ENCODE measurements at places on chromosomes 7 and 10. TPM values are rescaled to one million over a fixed set of nuclear protein-coding genes. Genes with fewer than 3 reads are reported as not detected.

GRCh38 chr10:71396084-71396710, 523 bp upstream of the CDH23 start:
- peaks cover 8% of the 10 kb centered on the region for H3K27me3 ChIP-seq
- peaks cover 42% of the 10 kb centered on the region for H3K4me1 ChIP-seq
- H3K36me3 ChIP-seq: no peaks in the 10 kb centered on the region
- DNase-seq: peak; percentile 49
- peak overlapping the region; percentile 60 for H3K4me3 ChIP-seq
- no peak overlapping the region for H3K27ac ChIP-seq

GRCh38 chr10:103578782-103579382, 85.4 kb downstream of the NEURL1 start:
- no peaks in the 10 kb centered on the region for H3K27me3 ChIP-seq
- no peak overlapping the region for H3K4me3 ChIP-seq
- DNase-seq: no peak
- no peaks in the 10 kb centered on the region for H3K36me3 ChIP-seq
- H3K4me1 ChIP-seq: no peaks in the 10 kb centered on the region
- no peak overlapping the region for H3K27ac ChIP-seq

DNA sequence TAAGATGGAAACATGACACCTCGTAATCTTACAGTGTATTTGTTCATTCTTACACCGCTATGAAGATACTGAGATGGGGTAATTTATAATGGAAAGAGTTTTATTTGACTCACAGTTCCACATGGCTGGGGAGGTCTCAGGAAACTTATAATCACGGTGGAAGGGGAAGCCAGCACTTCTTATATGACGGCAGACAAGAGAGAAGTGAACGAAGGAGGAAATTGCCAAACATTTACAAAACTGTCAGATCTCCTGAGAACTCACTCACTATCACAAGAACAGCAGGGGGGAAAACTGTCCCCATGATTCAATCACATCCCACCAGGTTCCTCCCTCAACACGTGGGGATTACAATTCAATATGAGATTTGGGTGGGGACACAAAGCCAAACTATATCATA, 282.3 kb downstream of the HGF start:
- no peak overlapping the region for H3K4me3 ChIP-seq
- H3K27me3 ChIP-seq: no peaks in the 10 kb centered on the region
- no peak for DNase-seq
- no peaks in the 10 kb centered on the region for H3K4me1 ChIP-seq

TRIM50 gene
- total RNA-seq: not detected

COL26A1 gene
- 0.20 TPM for total RNA-seq

SFTPA1 gene
- not detected for total RNA-seq
